ENCODE measurements at places on chromosomes 3 and 15. TPM values are rescaled to one million over a fixed set of nuclear protein-coding genes. Genes with fewer than 3 reads are reported as not detected.

- DNase-seq, result no peak
These were observed 102.2 kb downstream of the PTPRG start for GRCh38 chr3:61663356-61664104.

DNA sequence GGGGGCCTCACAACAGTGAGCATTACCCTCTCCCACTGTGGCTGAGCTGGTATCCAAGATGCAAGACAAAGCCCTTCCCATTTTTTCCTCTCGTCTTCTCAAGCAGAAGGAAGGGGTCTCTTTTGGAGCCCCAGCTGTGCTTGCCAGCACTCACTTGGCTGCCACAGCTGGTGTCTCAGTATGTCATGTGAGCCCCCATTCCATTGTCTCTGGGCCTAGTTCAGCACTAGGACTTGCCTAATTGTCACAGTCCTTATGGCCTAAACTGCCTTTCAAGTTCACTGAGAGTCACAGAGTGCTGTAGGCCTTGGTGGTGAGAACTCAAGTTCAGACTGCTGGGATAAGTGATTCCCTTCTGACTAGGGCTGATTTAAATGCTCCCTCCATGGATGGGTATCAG lies 89.8 kb downstream of the ARHGEF26 start:
- no peak for DNase-seq

GRCh38 chr3:15492847-15493360 lies 28.6 kb downstream of the COLQ start:
- no peak for DNase-seq

- DNase-seq, result no peak
These were observed 11.2 kb downstream of the ANXA2 start for GRCh38 chr15:60386615-60387014.

DNA sequence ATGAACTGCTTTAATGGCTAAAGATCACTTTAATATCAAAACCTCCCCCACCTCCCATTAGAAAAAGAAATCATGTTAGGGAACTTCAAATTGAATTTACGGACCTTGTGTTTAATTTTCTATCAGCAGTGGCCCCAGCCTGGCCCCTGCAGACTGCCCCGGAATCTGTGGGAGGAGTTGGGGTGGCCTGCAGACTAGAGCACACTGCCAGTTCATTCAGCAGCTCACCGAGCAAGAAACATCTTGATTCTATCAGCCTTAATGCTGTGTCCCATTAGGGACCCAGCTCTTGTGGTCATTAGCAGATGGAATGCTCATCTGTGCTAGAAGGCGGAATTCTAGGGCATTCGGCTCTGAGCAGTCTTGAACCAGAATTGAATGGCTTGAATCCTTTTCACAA lies 54.2 kb downstream of the FLNB start:
- no peak for DNase-seq

Gene WDR72
- 5.4 TPM for total RNA-seq

Gene EPHA3
- 1.3 TPM for total RNA-seq

GRCh38 chr3:171778493-171778892 lies 31.8 kb downstream of the PLD1 start:
- no peak for DNase-seq

GRCh38 chr3:43957553-43957952 lies 266.8 kb downstream of the ABHD5 start:
- DNase-seq, result no peak

Gene ANKRD63
- not detected for total RNA-seq

- DNase-seq, result no peak
These were observed 169.3 kb downstream of the RAB11A start for GRCh38 chr15:66038387-66039116.

Gene DLL4
- 3.6 TPM for total RNA-seq

Gene GOLGA8Q
- 1.3 TPM for total RNA-seq

Gene MASP1
- 2.3 TPM for total RNA-seq

Gene TMOD2
- total RNA-seq, result 6.5 TPM

DNA sequence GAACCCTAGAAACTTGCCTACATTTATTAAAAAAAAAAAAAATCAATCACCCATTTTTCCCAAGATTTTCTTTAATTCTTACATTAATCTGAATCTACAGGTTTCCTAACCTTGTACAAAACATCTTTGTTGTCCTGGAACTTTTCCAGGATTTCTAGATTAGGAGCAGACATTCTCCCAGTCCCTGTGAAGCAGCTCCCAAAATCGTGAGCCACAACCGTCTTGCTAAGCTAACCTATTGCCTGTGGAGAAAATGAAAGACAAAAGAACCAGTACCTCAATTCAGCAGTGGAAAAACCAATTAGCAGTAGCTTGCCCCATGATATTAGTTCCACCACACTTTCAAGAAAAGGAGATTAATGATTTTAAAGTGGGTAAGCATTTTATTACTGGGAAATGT lies 522.1 kb downstream of the UNC13C start:
- DNase-seq, result no peak

Gene SGO1
- 2.0 TPM for total RNA-seq

- DNase-seq, result no peak
These were observed 63.1 kb downstream of the VGLL4 start for GRCh38 chr3:11580645-11581044.

- no peak for DNase-seq
These were observed 48.4 kb downstream of the HES1 start for GRCh38 chr3:194184265-194184751.

- DNase-seq, result no peak
These were observed 348.8 kb upstream of the ZNF717 start for GRCh38 chr3:76134166-76134565.

Gene CAMP
- not detected for total RNA-seq

Gene PEX5L
- 4.2 TPM for total RNA-seq

Gene CP
- total RNA-seq, result 5.7 TPM

DNA sequence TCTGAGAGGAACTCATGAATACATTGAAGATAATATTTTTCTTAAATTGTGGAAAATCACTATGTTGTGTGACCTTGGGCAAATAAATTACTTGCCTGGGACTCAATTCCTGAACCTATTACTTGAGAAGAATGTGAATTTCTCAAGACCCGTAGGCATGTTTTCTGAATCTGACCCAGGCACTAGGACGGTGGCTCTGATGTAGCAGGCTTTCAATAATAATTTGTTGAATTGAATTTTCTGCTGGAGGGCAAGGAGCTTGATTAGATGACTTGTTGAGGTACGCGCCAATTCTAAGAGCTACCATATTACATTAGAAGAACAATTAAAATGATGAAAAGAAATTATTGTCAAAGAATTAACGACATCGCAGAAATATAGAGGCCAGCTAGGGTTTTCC lies 150.2 kb upstream of the LRRC3B start:
- DNase-seq, result no peak

GRCh38 chr3:35744419-35744818 lies 105.1 kb downstream of the ARPP21 start:
- no peak for DNase-seq

GRCh38 chr15:78830514-78831228 lies 19.4 kb upstream of the ADAMTS7 start:
- no peak for DNase-seq

Gene TEX55
- total RNA-seq, result not detected

Gene IL5RA
- total RNA-seq, result not detected

DNA sequence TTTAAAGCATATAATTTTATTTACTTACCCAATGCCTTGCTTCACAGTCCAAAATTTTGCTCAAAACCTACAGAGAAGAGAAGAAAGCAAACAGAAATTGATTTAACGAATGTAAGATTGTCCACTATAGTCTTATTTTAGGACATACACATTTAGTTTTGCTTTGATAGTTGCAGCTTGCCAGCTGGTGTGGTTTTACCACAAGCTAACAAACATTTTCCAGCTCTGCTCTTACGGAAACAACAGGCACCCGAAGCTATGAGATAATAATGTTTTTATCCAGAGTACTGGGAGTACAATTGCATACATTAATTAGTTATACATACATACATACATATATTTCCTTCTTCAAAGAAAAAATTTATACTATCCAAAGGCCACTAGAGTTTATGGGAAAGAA lies 10.4 kb downstream of the BCL6 start:
- DNase-seq, result no peak

Gene RHOV
- 6.3 TPM for total RNA-seq

Gene HLTF
- total RNA-seq, result 15.3 TPM

DNA sequence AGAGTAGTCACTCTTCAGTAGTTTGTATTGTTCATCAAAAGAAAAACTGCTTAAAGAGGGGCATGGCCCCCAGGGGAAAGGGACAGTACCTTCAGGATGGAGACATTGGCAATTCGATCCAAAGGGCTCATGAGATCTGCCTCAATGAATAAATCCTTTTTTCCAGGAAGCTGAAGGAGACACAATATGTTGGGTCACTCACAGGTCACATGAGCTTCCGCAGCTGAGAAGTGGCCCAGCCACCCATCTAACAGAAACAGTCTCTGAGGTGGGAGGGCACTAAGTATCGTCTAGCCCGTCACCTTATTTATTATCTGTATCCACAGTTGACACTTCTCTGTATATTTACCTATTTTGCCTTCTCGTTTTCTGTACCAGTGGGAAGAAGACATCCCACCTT lies 4.7 kb downstream of the VPS33B start:
- no peak for DNase-seq

Gene AHSG
- not detected for total RNA-seq

Gene TGM5
- not detected for total RNA-seq

Gene CRYBG3
- total RNA-seq, result 17.1 TPM

Data from body of pancreas (tissue), 4 donors.